NCI-H1436 (cell line): ENCODE measurements at places on chromosomes 11 and 22.

GRCh38 chr22:24969560-24970301 is 17.2 kb downstream of the KIAA1671 start:
- no peak for DNase-seq

DNA sequence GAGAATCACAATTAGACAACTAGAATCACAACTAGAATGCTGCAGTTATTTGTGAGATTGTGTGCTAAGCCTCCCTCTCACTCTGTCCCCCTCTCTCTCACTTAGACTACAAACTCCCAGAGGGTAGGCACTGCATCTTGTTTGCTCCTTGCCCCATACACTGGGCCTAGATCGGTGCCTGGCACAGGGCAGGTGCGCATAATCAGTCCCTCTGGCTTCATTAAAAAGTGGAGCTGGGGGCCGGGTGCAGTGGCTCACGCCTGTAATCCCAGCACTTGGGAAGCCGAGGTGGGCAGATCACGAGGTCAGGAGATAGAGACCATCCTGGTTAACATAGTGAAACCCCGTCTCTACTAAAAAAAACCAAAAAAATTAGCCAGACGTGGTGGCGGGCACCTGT is 456.8 kb downstream of the MIAT start:
- no peak for DNase-seq

DNA sequence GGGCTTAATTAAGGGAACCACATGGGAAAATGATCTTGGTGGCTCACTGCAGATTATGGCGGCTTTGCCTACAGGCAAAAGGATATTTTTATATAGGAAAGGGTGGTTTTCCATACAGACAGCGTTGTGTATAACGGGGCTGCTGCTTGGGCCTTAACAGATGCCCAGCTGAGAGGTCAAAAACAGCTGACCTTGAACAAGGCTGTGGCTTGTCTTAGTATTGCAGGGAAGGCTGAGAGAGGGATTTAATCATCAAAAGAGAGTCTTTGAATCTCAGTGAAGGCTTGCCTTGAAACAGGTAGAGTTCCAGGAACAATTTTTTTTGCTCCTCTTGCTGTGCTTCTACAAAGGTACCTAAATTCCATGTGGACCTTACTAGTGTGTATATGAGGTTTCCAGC is 301.6 kb upstream of the C11orf87 start:
- DNase-seq = no peak

GRCh38 chr11:123054301-123055065 is 7.5 kb downstream of the HSPA8 start:
- peak; percentile 83 for DNase-seq

DNA sequence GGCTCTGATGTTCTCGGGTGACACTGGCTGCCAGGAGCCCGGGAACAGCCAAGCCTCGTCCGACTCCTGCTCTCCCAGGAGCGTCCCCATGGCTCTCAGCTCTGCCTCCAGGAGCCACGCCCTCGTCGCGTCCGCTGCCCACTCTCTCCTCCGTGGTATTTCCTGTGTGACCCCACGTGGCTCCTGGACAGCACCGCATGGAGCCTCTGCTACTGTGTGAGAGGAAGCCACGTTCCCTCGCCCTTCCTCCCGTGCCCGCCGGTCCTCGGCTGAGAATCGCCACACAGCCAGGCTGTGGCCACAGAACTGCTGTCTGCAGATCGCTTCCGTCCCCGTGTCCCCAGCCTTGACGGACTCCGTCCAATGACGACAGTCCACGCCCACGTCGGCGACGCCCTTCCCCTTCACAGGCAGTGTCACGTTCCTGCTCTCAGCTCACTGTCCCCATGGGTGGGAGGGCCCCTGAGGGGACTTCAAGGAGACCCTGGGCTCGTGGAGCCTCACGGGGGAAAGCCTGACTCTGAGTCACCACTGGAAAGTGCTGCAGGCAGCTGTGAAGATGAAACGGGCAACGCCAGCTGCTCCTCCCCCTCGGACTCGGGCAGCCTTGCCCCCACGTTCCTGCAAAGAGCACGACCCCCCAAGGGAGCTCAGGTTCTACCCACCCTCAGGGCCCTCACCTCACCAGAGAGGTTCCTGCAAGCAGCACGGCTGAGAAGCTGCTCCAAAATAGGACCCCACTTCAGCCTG is 458.5 kb downstream of the BRD1 start:
- peak; percentile 55 for DNase-seq

GRCh38 chr11:63719987-63720386 is 38.7 kb downstream of the RTN3 start:
- no peak for DNase-seq

DNA sequence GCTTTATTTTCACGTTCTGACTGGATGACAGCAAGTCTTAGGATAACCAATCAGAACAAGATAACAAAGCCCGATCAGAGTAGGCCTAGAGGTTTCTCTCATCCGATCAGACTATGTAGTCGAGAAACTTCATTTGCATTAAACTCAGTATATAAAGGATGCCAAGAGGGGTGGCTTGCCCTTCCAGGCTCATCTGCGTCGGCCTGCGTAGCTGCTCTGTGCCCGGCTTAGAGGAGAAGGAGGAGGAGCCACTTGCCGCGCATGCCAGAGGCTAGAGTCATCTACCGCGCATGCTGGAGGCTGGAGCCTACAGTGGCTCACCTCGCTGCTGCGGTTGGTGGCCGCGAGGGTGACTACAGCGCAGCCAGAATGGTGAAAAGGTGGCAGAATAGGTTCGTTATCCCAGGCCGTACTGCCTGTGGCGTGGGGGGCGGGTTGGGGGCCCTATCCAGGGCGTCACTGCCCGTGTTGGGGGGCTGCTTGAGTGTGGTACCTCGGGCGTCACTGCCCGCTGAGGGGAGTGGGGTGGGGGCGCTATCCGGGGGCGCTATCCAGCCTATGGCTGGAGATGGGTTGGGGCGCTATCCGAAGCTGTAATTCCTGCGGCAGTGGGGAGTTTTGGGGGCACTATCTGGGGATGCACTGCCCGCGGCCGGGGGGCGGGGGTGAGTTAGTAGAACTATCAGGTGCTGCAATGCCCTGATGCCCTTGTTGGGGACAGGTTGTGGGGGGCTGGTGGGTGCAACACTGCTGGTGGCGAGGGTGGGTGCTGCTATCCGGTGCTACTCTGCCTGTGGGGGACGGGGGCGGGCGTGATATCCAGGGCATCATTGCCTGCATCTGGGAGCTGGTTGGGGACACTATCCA is at the start of gene RFPL2:
TSS of gene RFPL2 (minus strand) at position 218 of the 867 bp plus-strand sequence. CDS start 2,622 bp downstream, outside the sequence.
- peak; percentile 45 for DNase-seq

GRCh38 chr11:65083134-65083833 is 556 bp downstream of the CDCA5 start:
- DNase-seq = no peak

- no peak for DNase-seq
Measured at GRCh38 chr22:48554893-48555572, 1272.6 kb downstream of the BRD1 start.

- no peak for DNase-seq
Measured at GRCh38 chr22:30978304-30978962, 9.4 kb downstream of the TUG1 start.

DNA sequence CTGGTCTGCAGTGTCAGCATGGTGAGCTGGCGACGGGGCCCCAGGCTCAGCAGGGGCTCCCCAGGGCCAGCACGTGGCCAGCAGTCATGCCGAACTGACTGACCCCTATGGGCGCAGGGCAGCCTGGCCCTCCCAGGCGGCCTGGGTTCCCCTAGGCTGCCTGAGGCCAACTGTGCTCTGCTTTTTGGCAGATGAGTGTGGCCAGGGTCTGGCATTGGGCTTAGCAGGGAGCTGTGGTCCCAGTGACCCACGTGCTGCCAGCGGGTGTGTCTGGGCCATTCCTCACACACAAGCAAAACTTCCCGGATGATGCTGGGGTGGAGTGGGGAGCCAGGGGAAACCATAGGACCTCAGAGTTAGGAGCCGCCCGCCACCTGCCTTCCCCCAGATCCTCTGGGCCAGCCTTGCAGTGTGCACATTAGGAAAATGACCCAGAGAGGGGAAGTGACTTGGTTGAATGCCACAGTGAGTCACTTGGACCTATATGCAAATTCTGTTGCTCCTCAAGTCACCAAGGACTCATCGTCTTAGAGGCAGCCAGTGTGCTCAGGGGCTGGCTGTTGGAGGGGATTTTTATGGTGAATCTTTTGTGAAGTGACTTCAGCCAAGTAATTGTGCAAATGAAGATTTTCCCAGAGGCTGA is 6.5 kb downstream of the ADORA2A start:
- no peak for DNase-seq

- no peak for DNase-seq
Measured at GRCh38 chr11:34679681-34680080, 58.8 kb downstream of the EHF start.

DNA sequence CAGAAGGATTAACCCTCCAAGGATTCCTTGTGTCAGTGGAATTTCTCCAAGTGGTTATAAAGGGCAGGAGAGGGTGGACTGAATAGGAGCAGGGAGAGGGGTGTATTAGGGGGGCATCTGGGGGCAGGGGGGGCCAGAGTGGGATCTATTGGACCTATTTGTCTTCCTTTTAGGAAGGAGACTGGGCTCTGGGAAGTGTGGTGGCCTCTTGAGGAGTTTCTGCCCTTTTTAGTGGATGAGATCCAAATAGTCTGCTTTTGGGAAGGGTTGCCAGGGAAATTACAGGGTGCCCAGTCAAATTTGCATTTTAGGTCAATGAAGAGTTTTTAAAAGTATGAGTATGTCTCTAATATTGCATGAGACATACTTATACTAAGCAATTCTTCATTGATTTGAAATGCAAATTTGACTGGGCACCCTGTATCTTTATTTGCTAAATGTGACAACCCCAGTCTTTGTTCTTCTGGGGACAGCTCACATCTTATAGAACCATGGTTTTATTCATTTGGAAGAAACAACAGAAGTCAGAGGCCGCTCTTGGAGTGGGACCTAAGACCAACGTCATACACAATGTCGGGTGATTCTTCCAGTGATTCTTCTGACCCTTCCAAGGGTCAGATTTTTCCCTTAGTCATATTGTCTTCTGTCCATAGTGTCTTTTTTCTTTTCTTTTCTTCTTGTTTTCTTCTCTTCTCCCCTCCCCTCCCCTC is 429 bp upstream of the SLC22A6 start:
- no peak for DNase-seq

GRCh38 chr11:76455931-76456330 is 11.1 kb downstream of the EMSY start:
- DNase-seq = no peak

DNA sequence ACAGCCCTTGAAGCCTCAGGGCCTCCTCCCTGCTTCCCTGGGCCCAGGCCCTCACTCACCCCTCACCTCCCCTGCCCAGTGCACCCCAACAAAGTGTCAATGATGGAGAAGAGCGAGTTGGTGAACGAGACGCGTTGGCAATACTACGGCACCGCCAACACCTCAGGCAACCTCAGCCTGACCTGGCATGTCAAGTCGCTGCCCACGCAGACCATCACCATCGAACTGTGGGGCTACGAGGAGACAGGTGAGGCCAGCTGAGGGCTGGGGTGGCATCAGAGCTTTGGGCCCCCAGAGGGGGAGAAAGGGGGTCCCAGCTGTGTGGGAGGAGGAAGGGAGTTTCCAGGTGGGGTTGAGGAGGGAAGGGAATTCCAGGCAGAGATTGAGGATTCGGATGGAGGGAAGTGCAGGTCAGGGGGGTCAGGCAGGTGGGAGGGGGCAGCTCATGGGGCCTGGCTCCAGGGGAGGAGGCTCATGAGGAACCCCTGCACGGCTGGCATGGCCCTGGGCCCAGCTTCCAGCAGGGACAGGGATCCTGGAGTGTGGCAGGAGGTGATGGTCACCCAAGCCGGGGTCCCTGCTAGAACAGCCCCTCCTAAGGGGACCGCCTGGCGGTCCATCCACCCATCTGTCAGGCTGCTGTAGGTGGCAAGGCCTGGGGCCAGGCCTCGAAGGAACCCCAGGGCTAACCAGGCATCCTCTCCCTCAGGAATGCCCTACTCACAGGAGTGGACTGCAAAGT is 2.9 kb downstream of the SUSD2 start:
- DNase-seq = no peak

DNA sequence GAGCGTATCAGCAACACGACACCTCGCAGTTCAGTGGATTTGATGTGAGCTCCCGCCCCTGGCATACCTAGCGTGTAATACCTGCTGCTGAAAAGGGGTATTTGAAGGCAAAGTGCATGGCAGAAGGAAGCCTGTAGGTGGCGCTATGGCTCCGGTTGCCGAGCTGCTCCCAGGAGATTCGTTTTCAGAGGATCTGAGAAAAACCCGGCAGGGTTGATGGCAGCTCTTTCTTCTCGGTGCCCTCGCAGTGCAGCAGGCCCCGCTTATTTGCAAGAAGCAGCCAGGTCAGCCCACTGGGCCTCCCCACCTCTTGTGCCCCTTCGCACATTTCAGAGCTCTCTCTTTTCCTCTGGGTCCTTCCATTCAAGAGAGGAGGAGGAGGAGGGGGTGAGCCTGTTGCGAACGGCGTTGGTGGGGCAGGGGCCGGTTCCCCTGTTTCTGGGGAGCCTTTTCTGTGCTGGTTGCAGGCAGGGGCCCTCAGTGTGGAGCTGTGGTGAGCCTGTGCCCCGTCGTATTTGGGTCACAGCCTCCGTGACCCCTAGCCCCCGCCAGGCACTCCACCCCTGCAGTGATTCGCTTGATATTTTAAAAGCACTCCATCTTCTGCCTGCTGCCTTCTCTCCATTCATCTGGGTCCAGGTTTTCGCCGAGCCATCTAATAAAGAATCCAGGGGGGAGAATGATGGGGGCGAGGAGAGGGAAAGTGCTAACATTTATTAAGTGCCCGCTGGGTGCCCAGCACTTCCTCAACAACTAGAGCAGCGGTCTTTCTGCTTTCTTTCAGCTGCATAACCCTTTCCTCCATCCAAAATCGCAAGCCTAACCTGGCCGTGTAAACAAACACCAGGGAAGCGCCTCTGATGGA is 85.3 kb upstream of the SYT13 start:
- peak; percentile 87 for DNase-seq

DNA sequence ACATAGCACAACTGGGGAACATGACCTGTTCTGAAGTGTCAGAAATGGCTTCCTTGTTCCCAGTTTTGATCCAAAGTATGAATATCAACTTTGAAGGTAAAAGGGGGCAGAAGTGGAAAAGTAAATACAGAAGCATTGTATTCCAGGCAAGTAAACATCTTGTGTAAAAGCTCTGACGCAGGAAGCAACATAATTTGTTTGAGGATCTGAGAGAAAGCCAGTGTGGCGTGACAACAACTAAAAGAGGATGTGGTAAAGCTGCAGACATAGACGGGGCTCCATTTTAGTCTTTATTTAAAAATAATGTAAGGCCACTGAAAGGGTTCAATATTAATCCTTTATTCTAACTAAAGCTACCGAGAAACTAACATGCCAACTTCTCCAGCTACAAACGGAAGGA is 310.2 kb downstream of the DLG2 start:
- peak; percentile 22 for DNase-seq

- no peak for DNase-seq
Measured at GRCh38 chr11:92440701-92441442, 216.3 kb downstream of the FAT3 start.

GRCh38 chr22:17655289-17655688 is 16.7 kb downstream of the BCL2L13 start:
- DNase-seq = no peak

GRCh38 chr11:84014539-84014938 is 728.4 kb upstream of the CCDC90B start:
- DNase-seq = no peak

- DNase-seq = no peak
Measured at GRCh38 chr11:86723281-86723680, 50.9 kb upstream of the ME3 start.
